Aortic smooth muscle cell (primary cell): ENCODE measurements at places on chromosomes 2 and 18. TPM values are rescaled to one million over a fixed set of nuclear protein-coding genes. Genes with fewer than 3 reads are reported as not detected.

AMER3 gene
- total RNA-seq = not detected in 2 replicates

TMEM37 gene
- 0.13 TPM in 1 of 2 replicates, not detected in the other for total RNA-seq

WDFY1 gene
- total RNA-seq = 110 and 138 TPM in 2 replicates

RAPGEF4 gene
- total RNA-seq = 0.66 and 2.2 TPM in 2 replicates
